Stimulated activated CD8-positive, alpha-beta memory T cell treated with anti-CD3 and anti-CD28 coated beads, Interleukin-15, amount 100 ng/mL, for 24 hours (primary cell): ENCODE measurements at places on chromosomes 2 and 18.

GRCh38 chr2:142875010-142875409 is 2.5 kb upstream of the KYNU start:
- no peak for DNase-seq

GRCh38 chr2:59181347-59181746 is 940.2 kb upstream of the FANCL start:
- DNase-seq = no peak

GRCh38 chr2:103179798-103180197 is 418.0 kb downstream of the TMEM182 start:
- DNase-seq = no peak

DNA sequence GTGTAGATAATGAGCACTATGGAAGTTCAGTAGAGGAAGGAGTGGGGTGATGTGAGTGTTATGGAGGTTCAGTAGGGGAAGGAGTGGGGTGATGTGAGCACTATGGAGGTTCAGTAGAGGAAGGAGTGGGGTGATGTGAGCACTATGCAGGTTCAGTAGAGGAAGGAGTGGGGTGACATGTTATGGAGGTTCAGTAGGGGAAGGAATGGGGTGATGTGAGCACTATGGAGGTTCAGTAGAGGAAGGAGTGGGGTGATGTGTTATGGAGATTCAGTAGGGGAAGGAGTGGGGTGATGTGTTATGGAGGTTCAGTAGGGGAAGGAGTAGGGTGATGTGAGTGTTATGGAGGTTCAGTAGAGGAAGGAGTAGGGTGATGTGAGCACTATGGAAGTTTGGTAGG is 116.3 kb upstream of the SMAD7 start:
- no peak for DNase-seq

DNA sequence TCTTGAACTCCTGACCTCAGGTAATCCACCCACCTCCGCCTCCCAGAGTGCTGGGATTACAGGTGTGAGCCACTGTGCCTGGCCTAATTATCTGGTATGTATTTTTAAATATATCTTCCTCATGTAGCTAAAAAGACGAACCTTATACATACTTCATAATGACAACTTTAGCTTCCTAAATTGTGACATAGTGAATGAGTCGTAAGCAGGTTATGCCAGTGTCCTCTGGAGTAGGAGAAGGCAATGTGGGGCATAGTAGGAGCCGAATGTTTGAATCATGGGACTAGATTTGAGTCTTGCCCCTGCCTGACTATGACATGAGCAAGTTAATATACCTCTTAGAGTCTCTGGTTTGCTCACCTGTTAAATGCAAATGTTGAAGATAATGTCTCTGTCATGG is 95.8 kb upstream of the FOSL2 start:
- DNase-seq = no peak

DNA sequence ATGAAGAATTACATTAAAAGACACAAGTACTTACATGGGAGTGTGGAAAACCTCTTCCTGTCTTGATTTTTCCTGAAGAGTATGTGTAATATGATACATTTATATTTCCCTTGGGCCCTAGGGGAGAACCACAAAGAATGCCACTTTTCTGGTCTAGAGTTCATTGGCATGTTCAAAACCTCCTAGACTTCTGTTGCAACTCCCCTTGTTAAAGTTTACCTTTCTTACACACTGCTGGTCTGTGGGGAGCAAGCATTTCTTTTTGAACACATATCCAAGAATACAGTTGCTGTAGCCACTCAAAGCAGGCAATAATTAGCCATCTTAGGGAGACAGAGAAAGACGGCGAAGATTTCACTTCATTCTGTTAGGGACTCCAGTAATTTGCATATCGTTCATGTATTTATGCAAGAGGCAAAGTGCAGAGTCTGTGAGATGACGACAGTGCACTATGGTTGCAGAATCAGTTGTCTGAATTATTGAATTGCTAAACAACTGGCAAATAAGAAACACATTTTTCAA is 103.5 kb downstream of the NOL4 start:
- DNase-seq = no peak

GRCh38 chr2:241827394-241827793 is 18.4 kb downstream of the NEU4 start:
- DNase-seq = no peak

- no peak for DNase-seq
These were observed 36.4 kb downstream of the CTIF start for GRCh38 chr18:48575301-48575657.

- no peak for DNase-seq
These were observed 81.9 kb downstream of the EHBP1 start for GRCh38 chr2:62787386-62787785.

DNA sequence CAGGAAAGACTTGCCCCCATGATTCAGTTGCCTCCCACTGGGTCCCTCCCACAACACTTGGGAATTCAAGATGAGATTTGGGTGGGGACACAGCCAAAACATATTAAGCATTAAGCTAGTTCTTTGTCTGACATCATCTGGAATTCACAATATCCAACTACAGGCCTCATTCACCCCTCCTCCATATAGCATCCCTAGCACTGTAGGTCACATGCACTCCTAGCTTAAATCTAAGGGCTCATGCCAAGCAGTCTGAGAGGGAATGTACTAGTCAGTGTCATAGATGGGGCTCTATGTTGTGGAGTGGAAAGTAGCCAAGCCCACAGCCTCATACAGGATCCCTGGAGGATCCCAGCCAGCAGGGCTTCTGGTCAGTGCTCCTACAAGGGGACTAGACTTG is 92.1 kb downstream of the IRS1 start:
- no peak for DNase-seq

- DNase-seq = no peak
These were observed 840.3 kb upstream of the ZEB2 start for GRCh38 chr2:145360129-145360790.

GRCh38 chr2:3175568-3175955 is 202.1 kb downstream of the EIPR1 start:
- no peak for DNase-seq

- no peak for DNase-seq
These were observed 141.3 kb downstream of the NCK2 start for GRCh38 chr2:105886029-105886454.

GRCh38 chr2:16398486-16399043 is 267.1 kb downstream of the CYRIA start:
- no peak for DNase-seq

DNA sequence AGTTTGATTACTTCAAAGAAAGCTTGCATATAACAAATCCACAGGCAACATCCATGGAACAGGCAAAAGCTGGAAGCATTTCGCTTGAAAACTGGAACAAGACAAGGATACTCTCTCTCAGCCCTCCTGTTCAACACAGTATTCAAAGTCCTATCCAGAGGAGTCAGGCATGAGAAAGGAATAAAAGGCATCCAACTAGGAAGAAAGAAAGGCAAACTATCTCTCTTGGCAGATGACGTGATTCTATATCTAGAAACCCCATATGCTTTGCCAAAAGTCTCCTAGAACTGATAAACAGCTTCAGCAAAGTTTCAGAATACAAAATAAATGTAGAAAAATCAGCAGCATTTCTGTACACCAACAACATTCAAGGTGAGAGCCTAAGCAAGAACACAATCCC is 34.1 kb upstream of the MC4R start:
- DNase-seq = no peak

GRCh38 chr2:132609101-132609890 is 60.7 kb downstream of the LYPD1 start:
- no peak for DNase-seq

- no peak for DNase-seq
These were observed 167.0 kb downstream of the NDUFA10 start for GRCh38 chr2:239858179-239858578.

DNA sequence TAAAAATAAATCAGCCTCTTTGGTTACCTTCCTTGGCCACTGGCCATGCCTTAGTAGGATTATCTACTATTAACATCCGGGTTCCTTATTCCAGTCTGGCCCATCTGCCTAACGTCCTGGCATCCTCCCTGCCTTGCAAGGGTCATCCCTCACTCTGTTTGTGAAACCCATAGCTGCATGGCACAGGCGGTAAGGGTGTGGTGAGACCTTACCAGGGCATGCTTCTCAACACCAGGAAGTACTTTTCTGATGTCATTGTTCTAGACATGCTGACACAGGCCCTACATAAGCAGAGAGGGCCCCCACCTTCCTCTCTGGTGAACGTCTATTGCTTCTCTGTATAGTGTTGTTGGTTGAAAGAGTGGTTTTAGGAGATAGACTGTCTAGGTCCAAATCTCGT is 296.8 kb upstream of the SPRED2 start:
- no peak for DNase-seq

GRCh38 chr2:215137741-215138340 is 585 bp downstream of the ABCA12 start:
- DNase-seq = no peak

DNA sequence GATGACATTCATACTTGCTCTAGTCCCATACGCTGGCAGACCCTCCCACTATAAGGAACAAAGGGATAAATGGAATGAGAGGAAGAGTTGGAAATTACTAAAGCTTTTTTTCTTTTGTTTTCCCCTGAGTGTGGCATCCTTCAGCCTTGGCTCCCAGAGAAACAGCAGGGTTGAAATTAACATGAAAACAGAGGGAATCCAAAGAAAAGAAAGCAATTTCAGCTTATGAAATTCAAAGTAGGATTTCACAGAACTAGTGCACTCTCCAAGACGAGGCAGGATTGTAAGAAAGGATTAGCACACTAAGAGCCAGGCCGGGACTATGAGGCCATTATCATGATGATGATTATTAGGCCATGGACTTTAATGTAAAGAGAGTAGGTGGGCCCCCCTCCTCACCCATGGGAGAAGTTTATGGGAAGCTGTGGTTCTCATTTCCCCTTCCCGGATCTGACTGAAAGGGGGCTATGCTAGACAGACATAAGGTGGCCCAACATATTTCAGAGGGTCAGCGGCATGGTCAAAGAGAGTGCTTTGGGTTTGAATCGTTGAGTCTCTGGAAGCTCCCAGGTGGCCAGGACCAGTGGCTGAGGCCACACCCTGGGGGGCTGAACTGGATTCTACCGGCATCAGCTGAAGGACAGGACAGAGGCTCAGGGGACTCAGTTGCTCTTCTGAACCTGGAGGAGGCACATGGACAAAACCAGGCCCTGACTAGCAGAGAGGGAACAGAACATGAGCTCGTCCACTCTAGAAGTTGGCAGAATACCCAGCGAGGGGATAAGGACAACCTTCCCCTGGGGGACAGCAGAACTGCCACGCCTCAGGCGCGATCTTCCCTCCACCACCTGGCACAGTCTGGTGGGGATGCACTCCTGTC is 100.1 kb upstream of the ARL4C start:
- DNase-seq = no peak

- DNase-seq = no peak
These were observed 100.2 kb upstream of the ARL5A start for GRCh38 chr2:151928380-151928779.

- DNase-seq = no peak
These were observed 72.3 kb downstream of the NDUFA10 start for GRCh38 chr2:239952665-239953417.

GRCh38 chr2:104856086-104856972 is 2.4 kb downstream of the POU3F3 start:
- no peak for DNase-seq

DNA sequence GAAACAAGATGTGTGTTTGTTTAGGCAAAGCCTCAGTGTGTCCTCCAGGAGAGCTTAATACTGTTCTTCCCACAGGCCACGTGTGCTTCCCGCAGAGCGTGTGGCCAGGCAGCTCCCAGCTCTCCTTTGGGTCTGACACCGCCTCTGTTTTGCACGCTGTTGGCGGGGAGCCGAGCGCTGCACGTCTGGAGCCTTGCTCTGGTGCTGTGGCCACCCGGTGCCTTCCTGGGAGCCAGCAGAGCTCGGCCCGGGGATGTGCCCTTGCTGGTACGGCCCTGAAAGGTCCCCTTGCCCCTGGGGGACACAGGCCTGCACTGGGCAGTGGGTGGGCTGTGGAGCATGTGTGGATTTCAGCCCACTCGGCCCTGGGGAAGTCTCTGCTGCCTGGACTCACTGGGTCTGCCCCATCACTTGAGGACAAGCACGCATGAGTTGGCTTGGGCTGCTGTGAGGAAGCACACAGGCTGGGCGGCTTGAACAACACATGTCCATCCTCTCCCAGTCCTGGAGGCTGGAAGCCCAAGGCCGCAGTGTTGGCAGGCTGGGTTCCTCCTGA is 160.7 kb upstream of the HDAC4 start:
- no peak for DNase-seq

DNA sequence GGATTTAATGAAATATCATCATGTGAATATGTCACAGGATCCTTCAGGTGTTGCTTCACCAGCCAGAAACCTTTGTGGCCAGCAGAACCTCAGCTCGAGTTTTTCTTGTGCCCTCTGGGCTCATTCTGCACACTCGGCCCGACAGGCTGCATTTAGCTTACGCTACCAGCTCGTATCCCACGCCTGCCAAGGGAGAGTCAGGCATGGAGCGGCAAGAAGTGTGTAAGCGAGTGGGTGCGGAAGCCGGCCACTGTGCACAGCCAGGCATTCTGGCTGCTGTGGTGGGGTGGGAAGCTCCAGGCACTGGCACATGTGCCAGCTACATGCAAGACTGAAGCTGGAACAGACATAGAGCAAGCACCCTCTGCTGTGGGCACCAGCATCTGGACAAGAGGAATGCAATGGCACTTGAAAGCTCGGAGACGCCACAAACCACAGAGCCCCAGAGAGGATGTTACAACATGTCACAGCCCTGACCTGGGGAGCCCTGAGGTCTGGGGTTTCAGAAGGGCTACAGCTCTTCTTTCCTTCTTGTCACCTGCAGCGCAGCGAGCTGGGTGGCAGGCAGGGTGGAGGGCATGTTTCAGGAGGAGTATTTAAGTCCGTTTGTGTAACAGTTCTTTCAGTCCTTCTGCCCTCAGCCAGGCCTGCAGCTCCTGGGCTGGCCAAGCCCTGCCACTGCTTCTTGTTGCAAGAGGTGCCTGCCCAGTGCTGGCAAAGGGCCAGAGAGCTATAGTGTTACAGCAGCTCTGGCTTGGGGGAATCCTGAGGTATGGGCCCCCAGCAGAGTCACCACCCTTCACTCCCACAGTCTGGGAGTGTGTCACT is 257.3 kb upstream of the HNMT start:
- no peak for DNase-seq
